Astrocyte (in vitro differentiated cells and primary cell): ENCODE measurements at places on chromosomes 5 and 9. TPM values are rescaled to one million over a fixed set of nuclear protein-coding genes. Genes with fewer than 3 reads are reported as not detected.

GRCh38 chr9:38352530-38353328, 39.8 kb upstream of the ALDH1B1 start:
- no peak overlapping the region for H3K27ac ChIP-seq
- no peak overlapping the region for H3K4me3 ChIP-seq
- H3K27me3 ChIP-seq: peaks cover 14% of the 10 kb centered on the region
- no peaks in the 10 kb centered on the region for H3K4me1 ChIP-seq

Gene SPINK6
- total RNA-seq: not detected in 2 replicates

Gene SHROOM1
- total RNA-seq: 5.0 TPM in 2 replicates

GRCh38 chr9:84828046-84828445, 158.5 kb downstream of the NTRK2 start:
- H3K4me3 ChIP-seq: no peak overlapping the region
- H3K4me1 ChIP-seq: no peaks in the 10 kb centered on the region
- H3K27me3 ChIP-seq: peaks cover 2% of the 10 kb centered on the region
- no peak for DNase-seq
- no peak overlapping the region for H3K27ac ChIP-seq

DNA sequence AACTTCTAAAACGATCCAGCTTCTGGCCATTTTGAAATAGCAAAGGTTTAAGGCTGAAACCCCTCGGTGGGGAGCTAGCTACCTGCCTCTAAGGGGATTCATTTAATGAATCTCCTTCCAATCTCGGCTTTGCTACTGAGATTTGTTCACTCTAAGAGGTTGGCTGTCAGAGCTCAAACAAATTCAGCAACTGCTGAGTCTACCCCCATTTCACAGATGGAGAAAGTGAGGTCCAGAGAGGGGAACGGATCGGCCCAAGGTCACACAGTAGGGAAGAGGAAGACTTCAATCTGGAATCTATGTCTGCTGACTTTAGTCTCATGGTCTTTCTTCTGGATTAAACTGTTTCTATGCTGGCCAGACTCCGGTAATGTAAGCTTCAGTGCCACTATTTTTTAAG, 3.0 kb downstream of the CORO2A start:
- H3K4me3 ChIP-seq: no peak overlapping the region
- no peaks in the 10 kb centered on the region for H3K27me3 ChIP-seq
- DNase-seq: no peak
- H3K4me1 ChIP-seq: peaks cover 5% of the 10 kb centered on the region
- H3K36me3 ChIP-seq: no peaks in the 10 kb centered on the region

Gene MLANA
- not detected in 2 replicates for total RNA-seq

GRCh38 chr5:171975262-171975876, 31.1 kb downstream of the FBXW11 start:
- peak; percentile 75 for DNase-seq
- H3K4me3 ChIP-seq: no peak overlapping the region
- no peaks in the 10 kb centered on the region for H3K36me3 ChIP-seq
- no peaks in the 10 kb centered on the region for H3K27me3 ChIP-seq

DNA sequence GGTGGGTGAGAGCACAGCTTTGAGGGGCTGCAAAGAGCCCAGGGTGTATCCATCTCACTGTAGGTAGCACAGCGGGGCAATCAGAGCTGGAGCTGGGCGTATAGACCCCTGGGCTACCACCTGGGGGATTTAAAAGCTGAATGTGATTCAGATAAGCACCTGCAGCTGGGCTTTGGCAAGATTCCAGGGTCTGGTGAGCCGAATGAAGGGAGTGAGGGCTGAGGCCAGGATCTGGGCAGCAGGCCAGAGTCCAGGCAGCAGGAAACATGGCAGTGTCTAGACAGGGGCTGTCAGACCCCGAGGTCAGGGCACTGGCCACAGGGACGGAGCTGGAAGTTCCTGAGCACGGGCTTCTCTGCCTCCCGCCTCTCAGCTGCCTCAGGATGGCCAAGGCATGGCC, 8.7 kb downstream of the ASS1 start:
- H3K36me3 ChIP-seq: no peaks in the 10 kb centered on the region
- peaks cover 10% of the 10 kb centered on the region for H3K4me1 ChIP-seq
- H3K4me3 ChIP-seq: no peak overlapping the region
